Adipocyte (in vitro differentiated cells): ENCODE measurements at places on chromosomes 11 and 22.

GRCh38 chr11:98107736-98108135 lies 913.0 kb upstream of the CNTN5 start:
- DNase-seq: no peak

- DNase-seq: no peak
These were observed 56.5 kb downstream of the FAM76B start for GRCh38 chr11:95732930-95733602.

DNA sequence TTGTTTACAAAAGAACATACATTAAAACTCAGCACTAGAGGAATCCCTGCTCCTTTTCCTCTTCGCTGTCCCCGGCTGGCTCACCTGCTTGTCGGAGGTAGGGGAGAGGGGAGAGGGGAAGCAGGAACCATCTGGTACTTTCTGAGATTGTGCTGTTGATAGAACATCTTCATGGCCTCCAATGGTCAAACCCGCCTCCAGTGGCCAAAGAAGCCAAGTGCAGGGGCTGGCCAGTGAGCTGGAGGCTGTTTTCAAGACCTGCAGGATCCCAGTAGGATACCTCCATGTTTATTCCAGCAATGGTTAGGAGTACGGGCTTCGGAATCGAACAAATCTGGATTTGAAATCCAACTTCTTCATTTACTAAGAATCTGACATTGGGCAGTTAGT lies 92.6 kb downstream of the PKNOX2 start:
- DNase-seq: no peak

DNA sequence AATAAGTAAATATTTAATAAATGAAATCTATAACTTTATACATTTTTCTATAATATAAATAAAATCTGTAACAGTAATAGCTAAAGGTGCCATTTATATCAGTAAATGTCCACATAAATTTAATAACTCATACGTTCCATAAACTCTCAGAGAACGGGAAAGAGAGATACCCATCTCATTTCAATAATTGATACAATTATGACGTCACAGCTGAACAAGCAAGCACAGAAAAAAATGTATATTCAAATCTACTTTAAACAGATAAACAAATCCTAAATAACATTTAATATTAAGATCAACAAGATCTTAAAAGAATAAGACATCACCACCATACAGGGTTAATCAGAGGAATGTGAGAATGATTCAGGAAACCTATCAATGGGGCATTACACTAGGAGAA lies 1136.5 kb downstream of the TBC1D22A start:
- DNase-seq: no peak

- peak; percentile 81 for DNase-seq
These were observed 34.6 kb upstream of the MN1 start for GRCh38 chr22:27836181-27836580.
